HFFc6 (cell line): ENCODE measurements at places on chromosomes 7 and 10. TPM values are rescaled to one million over a fixed set of nuclear protein-coding genes. Genes with fewer than 3 reads are reported as not detected.
A peak's percentile ranks its signal among the peaks of the same experiment; 100 is the strongest.

Gene ZNF425
- total RNA-seq, result 2.1 to 3.0 TPM (median 2.7 TPM) in 3 replicates

Gene FXYD4
- total RNA-seq, result not detected in 3 replicates

Gene ITPRID1
- not detected in 3 replicates for total RNA-seq

Gene ZNF365
- total RNA-seq, result 11.2 to 16.1 TPM (median 14.8 TPM) in 3 replicates

Gene ANKRD61
- total RNA-seq, result 0.24 TPM in 1 of 3 replicates, not detected in the others

Gene SPDYE8
- not detected in 3 replicates for total RNA-seq

Gene PARP12
- total RNA-seq, result 6.3 to 11.5 TPM (median 6.9 TPM) in 3 replicates

DNA sequence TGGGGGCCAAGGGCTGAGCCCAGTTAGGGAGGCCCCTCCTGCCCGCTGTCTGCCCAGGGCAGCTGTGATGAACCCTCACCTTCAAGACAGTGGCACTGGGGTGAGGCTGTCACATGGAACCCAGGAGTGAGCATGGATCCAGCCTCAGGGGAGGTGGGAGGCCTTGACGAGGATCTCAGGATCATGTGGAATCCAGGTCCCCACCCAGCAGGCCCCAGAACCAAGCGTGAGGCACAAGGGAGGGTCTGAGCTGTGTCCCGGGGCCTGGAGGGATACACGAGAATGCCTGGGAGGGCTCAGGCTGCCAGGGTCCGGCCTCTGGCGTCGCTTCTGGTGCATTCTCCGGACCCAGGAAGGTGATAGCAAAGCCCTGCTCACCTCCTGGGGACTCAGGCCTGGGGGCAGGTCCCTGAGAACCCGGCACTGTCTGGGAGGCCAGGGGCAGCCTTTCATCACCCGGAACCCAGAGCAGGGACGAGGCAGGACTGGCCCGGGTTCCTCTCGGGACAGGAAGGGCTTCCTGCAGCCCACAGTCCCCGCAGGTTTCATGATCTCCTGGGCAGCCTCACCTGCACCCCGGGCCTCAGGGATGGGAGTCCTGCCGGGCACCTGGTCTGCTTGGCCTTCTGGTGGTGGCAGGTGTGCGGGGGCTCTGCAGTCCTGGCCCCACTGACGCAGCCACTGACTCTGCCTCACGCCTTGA, 17.5 kb downstream of the DPYSL4 start:
- no peak for DNase-seq

- peak; percentile 54 for DNase-seq
Measured at GRCh38 chr7:73811760-73812168, 19.0 kb upstream of the CLDN4 start.

GRCh38 chr10:117239721-117240620, 943 bp upstream of the SLC18A2 start:
- no peak for DNase-seq

- DNase-seq, result no peak
Measured at GRCh38 chr10:7792541-7792940, 4.6 kb downstream of the ATP5F1C start.

DNA sequence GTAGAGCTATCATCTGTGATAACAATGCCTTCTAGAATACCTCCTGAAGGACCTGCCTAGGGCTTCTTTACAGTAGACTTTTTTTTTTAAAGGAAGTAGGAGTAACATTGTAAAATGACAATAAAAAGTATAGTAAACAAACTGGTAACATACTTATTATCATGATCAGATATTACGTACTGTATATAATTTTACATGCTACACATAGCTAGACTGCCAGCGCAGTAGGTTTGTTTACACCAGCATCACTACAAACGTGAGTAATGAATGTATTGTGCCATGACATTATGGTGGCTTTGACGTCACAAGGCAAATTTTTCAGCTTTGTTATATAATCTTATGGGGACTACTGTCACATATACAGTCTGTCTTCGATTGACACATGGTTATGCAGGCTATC, 15.4 kb upstream of the ZRANB1 start:
- DNase-seq, result no peak

DNA sequence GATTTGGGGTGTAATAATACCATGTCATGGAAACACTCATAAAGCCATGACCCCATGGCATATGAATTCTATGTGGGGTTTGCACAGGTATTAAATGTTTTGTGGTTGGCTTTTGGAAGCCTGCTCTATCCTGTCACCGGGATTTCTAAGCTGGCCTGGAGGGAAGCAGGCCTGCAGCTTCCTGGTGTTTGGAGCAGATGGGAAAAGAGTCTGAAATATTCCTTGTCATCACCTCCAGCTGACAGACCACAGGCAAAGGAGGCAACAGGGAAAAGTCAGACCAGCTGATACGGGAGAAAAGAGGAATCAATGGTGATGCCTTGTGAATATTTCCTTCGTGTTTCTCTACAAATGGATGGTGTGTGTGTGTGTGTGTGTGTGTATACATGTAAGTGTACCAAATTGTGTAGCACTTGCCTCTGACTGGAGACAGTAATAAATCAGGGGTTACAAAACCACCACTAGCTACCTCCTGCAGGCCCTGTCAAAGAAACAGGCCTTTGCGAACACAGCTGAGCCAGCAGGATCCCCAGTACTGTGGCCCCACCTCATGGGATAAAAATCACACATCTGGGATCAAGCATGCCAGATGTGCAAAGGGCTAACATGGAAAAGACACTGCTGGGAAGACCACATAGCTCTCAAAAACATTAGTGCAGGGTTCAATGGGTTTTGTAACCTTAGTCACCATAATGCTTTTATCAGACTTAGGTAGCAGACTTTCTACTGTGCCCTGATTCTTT, 120.8 kb upstream of the HPS1 start:
- no peak for DNase-seq

DNA sequence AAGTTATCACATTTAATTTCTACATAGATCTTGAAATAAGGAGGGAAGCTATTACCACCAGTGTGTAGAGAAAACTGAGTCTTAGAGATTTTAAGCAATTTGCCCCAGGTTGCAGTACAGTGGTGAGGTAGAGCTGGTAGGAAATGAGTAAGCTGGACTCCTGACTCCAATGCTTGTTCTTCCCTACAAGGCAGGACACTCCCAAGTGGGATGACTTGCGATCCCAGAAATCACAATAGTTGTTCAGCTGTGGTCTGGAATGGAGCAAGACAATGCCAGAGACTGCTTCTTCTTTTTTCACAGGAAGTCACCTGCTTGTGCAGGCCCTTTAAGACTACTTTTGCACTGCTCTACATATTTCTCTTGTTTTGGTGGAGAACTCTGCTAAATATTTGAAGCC, 327.2 kb upstream of the BMPER start:
- DNase-seq, result no peak

DNA sequence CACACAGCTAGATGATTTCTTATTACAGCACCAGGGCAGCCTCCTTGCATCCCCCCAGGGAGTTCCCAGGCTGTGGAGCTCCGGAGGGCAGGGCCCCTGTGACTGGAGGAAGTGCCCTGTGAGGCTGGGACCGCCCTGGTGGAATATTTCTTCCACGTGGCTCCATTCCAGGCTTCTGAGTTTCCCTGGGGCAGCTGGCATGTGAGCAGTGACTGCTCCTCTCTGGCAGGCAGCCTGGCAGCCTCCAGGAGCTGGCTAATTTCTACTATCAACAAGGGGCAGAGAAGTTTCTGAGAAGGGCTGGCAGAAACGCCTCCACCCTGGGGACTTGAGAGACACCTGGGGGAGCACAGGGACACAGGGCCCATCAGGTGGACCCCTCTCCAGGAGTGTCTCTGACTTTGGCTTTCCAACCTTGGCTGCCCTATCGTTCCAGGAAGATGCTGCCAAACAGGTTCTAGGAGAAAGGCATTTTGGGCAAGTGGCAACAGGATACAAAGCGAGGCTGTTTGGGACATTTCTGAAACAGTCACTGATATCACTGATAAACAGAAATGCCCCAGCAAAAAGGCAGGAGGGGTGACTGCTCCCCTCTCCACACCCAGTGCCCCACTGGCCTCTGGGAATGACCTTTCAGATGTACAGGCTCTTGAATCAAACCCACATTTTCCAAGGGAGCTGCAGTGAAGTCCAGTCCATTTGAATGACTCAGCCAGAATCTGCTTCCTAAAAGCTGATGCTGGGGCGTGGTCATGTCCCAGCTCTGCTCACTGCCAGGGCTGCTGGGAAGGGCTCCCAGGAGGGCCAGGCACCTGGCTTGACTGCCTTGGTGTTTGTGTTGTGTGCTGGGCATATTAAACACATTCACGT, 16.1 kb downstream of the MYOF start:
- peak; percentile 98 for DNase-seq

- DNase-seq, result peak; percentile 62
Measured at GRCh38 chr10:102422545-102423129, 2.0 kb downstream of the FBXL15 start.

GRCh38 chr7:108002726-108003598, at the start of gene LAMB1:
Gene LAMB1 (minus strand): TSS chr7:108003161. CDS start chr7:108002885, 276 bp downstream.
- peak; percentile 34 for DNase-seq

GRCh38 chr7:105712877-105713276, 131.6 kb upstream of the EFCAB10 start:
- no peak for DNase-seq

DNA sequence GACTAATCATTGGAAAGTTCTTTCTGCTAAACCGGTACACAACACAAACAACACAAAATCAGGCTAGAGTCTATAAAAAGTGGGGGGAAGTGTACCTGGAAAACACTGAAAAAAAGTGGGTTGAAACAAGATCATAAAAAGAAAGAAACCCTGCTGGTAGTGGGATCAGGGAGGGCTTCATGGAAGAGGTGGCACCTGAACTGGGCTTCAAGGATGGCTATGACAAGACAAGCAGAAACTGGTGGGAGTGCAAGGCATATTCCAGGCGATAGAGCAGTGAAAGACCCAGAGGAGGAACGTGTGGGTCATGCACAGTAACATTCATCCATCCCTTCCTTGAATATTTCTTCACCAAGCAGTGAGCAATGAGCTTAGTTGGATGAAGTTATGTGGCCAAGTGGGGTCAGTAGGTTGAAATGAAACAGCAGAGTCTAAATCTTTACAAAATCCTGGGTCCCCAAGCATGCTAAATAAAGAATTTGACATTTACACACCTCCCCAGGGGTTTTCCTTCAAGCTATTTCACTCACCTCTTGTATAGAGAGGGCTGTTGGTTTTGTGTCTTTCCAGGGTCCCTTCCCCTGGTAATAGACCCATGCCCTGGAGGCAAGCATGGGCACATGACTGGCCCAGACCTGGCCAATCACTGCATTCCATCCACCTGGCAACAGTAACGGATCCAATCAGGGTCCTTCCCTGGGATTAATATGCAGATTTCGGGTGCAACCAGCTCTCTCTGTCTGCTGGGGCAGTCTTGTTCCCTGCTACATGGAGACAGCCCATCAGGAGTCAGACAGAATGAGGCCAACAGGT, 38.2 kb downstream of the SPOCK2 start:
- DNase-seq, result no peak

- DNase-seq, result no peak
Measured at GRCh38 chr7:142881586-142882337, 3.8 kb downstream of the TRPV6 start.

DNA sequence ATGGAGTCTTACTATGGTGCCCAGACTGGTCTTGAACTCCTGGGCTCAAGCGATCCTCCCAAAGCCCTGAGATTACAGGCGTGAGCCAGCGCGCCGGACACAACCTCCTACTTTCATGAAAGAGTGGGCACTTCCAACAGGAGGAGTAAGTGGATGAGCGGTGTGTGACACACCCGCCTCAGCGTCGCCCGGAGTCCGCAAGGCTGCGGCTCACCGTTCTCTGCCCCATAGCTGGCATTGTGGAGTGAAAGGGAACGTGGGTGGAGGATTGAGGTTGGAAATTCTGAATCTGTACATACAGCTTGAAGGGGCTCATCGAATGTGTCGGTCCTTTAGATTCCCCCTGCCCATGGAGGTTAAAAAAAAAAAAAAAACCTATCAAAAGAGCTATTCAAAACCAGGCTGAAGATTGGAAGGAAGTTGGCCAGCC, 524 bp upstream of the PRXL2A start:
- DNase-seq, result no peak

DNA sequence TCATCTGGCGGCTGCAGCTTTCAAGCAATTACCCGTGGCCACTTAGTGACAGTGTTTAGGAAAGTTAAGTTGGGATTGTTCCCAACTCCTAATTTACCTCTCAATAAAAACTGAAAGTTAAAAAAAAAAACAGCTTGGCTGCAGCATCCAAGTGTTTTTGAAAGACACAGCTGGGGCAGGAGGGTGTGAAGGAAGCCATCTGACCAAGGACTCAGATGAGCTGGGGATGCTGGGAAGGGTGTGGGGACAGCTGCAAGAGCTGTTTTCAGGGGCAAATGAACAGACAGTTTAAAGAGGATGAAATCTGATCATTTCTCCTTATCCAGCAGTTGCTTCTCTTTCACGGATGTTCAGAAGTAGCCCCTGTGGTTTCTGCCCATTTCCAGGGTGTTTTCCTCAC, 129.2 kb upstream of the CDCA7L start:
- DNase-seq, result no peak

GRCh38 chr10:70359017-70359550, 23.3 kb downstream of the LRRC20 start:
- no peak for DNase-seq
